MV-4-11 (cell line): ENCODE measurements at places on chromosomes 11 and 22.
A peak's percentile ranks its signal among the peaks of the same experiment; 100 is the strongest.

GRCh38 chr11:16013649-16014275 is 342.6 kb downstream of the SOX6 start:
- DNase-seq: no peak

- no peak for DNase-seq
Measured at GRCh38 chr11:95108159-95108611, 18.5 kb downstream of the ENDOD1 start.

- no peak for DNase-seq
Measured at GRCh38 chr11:12100841-12101242, 9.5 kb upstream of the MICAL2 start.

GRCh38 chr11:62880231-62880802 is 379 bp upstream of the SLC3A2 start:
- peak; percentile 55 for DNase-seq

DNA sequence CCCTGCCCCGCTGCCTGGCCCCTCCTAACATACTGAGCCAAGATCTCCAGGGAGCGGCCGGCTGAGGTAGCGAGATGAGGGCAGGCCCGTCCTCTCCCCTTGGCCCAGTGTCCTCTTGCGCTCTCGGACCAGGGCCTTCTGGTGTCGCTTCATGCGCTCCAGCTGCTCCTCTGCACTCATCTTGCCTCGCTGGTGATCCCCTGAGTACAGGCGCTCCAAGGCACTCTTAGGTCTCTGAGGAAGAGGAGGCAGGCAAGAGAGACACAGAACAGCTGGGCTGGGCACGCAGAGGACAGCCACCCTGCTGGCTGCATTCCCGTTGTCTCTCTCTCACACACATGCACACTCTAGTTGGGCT is 50.6 kb downstream of the C11orf58 start:
- DNase-seq: no peak

- DNase-seq: no peak
Measured at GRCh38 chr11:70020336-70021214, 57.5 kb upstream of the ANO1 start.

- DNase-seq: no peak
Measured at GRCh38 chr11:80778941-80779340, 1338.1 kb upstream of the TENM4 start.

DNA sequence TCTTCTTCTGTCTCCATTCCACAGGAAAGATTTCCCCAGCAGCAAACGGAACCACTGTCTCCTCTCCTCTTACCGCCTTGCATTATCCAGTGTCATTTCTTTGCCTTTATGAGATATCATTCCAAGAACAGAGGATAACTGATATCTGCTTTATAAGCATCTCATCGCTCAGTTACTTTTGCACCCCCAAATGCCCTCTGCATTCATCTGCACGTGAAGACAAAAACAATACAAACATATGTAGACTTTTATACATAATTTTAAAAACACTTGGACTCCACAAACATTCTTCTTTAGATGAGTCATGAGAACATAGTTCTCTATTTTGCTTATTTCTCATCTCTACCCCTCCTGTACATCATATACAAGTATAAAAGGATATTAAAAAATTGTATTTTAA is 512 bp upstream of the OR51T1 start:
- no peak for DNase-seq

- peak; percentile 90 for DNase-seq
Measured at GRCh38 chr11:68002575-68002937, 1.3 kb downstream of the UNC93B1 start.

- DNase-seq: peak; percentile 80
Measured at GRCh38 chr11:119282495-119282894, 34.4 kb downstream of the MCAM start.

DNA sequence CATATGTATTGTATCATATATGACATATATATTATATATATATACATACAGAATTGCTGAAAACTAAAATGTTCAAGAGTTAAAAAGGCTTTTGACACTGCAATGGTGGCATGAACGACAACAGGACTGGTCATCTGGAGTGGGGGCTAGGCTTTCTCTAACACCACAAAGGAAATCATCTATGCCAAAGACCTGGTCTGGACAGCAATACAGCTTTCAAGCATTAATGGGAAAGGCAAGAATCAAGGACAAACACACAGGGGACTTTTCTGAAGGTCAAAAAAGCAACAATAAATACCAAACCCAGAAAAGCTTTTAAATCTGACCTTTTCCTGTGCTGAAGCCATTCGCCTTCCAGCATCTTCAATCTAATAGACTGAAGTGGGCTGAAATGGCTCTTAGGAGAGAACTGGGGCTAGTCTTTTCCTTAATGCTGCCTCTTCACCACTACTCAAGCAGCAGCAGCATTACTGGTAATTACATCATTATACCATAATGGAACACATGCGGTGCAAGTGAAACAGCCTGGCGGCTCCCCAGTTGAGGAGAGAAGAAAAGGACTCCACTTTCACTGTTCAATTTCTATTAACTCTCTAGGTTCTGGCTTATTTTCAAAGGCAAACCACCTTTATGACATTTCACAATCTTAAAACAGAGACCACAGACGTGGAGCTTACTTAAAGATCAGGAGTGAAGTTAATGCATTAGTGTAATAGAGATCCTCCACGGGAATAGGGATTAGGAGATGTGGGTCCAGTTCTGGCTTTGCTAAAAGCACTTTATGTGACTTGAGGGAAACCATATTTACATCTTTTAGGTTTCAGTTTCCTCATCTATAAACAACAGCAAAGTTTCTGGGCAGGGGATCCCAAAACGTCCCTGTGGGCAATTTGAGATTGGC is 63.0 kb downstream of the GAB2 start:
- DNase-seq: peak; percentile 53

DNA sequence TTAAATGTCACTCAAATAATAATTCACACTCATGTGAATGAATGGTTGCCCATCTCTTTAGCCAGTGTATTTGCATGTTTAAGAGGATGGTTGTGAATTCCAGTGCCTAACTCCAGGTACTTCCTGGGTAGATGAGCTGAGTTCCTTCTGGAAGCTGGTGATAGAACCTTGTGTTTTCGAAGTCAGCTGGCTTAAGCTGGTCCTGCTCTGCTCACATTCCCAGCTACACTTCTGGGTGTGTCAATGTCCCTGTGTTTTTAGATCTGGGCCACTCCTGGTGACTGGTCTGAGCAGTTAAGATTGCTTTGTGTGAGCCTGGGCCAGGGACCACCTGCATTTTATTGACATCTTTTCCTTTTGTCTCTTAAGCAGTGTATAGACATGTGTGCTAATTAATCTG is 10.6 kb downstream of the TEAD1 start:
- no peak for DNase-seq

DNA sequence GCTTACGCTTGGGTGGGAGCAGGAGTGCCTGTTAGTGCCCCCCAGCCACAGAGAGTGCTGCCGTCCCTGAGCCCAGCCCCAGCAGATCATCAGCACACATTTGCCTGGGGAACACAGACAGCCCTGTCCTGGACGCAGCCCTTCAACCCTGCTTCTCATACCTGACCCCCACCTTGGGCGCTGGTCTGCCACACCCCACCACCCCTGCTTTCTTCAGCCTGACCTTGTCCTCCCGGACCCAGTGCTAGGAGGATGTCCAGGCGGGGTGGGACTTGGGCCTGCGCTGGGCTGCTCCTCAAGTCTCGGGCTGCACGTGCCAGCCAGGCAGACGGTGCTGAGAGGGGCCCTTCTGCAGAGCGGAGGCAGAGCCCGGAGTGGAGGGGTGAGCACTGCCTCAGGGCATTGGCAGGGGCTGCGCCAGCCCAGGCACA is 119.2 kb downstream of the KCNQ1OT1 start:
- DNase-seq: no peak

DNA sequence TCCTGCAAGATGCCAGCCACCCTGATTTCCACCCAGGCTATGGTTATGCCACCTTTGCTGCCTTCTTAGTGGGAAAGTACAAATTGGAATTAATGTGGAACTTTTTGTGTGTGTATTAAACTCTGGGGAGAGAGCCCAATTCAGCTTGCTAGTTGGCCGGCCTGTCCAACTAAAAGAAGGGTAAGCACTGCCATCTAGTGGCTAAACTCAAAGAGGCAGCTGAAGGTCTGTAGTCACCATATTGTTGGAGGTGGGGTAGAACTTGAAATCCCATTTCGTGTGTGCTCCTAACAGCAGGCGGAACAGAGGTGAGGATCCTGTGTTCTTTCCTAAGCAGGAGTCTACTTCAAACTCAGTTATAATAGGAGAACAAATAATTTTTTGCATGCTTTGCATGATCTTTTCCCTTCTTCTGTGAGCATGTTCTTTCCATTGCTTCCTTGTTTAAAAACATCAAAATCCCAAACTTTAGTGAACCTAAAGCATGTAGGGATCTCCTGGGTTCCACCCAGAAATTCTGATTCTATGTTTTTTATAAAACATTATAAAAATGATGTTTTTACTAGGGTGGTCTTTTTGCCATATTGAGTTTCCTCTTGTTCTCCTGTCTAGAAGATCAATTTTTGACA is 138.8 kb upstream of the SORL1-AS1 start:
- peak; percentile 75 for DNase-seq

DNA sequence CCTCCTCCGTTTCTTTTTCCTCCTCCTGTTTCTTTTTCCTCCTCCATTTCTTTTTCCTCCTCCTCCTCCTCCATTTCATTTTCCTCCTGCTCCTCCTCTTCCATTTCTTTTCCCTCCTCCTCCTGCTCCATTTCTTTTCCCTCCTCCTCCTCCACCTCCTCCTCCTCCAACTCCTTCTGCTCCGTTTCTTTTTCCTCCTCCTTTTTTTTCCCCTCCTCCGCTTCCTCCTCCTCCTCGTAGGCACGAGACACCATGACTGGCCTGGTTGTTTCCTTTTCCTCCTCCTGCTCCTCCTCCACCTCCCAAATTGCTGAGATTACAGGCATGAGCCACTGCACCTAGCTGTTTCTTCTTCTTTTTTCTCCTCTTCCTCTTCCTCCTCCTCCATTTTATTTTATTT is 25.6 kb upstream of the DRICH1 start:
- no peak for DNase-seq

DNA sequence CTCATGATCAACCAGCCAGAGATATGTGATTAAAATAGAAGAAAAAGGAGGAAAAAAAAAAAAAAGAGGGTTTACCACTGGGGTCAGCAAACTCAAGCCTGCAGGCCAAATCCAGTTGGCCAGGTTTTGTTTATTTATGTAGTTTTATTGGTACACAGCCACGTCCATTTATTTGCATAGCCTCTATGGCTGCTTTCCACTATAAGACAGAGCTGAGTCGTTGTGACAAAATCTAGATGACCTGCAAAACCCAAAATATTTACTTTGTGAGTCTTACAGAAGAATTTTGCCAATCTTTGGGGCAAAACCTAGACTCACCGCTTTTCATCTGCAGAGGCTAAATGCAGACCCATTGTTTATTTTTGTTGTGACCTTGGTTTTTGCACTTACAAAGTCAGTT is 87.1 kb downstream of the TENM4 start:
- no peak for DNase-seq

GRCh38 chr11:27896096-27896495 is 195.8 kb upstream of the BDNF start:
- no peak for DNase-seq

DNA sequence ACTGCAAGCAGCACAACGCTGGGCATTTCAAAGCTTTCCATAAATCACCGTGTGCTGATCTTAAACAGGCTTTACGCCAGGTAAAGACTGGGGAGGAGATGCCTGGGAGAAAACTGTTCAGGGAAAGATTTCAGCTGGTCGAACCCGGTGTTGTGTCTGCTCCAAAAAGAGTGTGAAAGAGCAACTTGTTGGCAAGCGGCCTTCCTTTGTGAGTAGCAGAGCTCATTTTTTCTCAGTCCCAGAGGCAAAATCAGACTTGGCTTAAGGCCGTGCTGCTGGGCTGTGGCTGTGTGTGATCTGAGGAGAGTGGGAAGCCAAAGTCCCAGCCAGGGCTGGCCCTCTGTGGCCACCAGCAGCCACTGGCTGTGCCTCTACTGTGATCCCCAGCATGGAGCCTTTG is 75.7 kb upstream of the E2F8 start:
- no peak for DNase-seq

- no peak for DNase-seq
Measured at GRCh38 chr11:8227156-8228152, 36.2 kb downstream of the LMO1 start.

DNA sequence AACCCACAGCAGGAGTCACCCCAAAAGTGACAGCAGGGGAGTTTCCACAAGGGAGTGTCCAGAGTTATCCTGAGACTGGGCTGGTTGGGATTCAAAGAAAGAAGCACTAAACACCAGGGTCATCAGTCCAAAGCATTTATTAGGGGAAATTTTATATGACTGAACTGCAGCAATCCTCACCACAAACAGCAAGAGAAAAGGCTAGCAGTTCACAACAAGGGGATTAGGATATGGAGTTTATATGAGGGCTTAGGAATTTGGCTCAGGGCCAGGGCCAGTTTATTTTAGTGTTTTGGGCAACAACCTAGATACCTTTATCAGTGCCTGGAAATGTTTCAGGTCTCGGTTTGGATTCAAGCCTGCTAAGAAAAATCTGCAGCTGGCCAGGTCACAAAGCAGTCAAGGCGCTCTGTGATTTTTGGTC is 4.6 kb upstream of the TMEM126A start:
- no peak for DNase-seq

DNA sequence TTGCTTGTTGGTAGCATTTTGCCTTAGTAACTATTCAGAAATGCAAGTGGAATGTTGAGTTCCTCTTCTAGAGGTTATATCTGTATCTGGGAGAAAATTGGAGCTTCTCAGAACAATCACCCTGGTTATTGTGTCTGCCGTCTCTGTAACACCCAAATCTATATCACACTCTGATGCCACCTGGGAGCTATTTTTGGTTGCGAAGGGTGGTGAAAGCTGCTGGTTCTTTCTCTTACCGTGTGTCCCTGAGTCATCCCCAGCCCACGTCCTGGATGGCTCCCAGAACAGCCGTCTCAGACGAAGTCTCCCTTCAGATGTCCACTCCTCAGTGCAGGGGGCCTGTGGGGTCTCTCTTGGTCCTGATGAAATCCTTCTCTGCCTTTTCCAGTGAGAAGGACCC is 83.5 kb downstream of the C22orf31 start:
- DNase-seq: no peak

- DNase-seq: no peak
Measured at GRCh38 chr11:76175783-76176182, 30.5 kb downstream of the WNT11 start.

GRCh38 chr11:103947546-103947919 is 88.9 kb upstream of the DDI1 start:
- peak; percentile 6 for DNase-seq

GRCh38 chr11:125190566-125190965 is 26.0 kb downstream of the PKNOX2 start:
- DNase-seq: no peak

GRCh38 chr11:128693416-128693712 is 508 bp upstream of the FLI1 start:
- no peak for DNase-seq
